ENCODE measurements at places on chromosomes 7 and 10.

- no peak for DNase-seq
Measured at GRCh38 chr10:92327445-92328433, 36.8 kb downstream of the MARCHF5 start.

- DNase-seq: peak; percentile 50
Measured at GRCh38 chr7:141563956-141564623, 12.9 kb downstream of the AGK start.

- no peak for DNase-seq
Measured at GRCh38 chr7:16787127-16787526, 17.7 kb downstream of the AGR2 start.

DNA sequence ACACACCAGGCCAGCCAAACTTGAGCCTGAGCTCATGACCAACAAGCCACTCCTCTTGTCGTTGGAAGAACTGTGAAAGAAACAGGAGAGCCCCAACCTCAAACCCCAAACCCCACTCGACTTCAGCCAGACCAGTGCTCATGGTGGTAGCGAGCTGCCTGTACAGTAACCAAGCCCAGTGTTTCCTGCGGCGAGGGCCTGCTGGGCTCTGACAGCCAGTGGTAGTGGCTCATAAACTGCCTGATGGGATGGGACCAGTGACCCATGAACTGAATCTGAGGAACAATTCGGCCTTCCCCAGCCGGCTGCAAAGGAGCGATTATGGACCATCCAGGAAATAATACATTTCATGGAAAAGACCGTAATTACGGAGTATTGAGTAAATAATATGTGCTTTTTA lies 191.9 kb downstream of the RPS24 start:
- DNase-seq: no peak

- no peak for DNase-seq
Measured at GRCh38 chr7:41256186-41256945, 446.5 kb downstream of the INHBA start.
